Kasumi-1 (cell line): ENCODE measurements at places on chromosomes 7 and 10.
A peak's percentile ranks its signal among the peaks of the same experiment; 100 is the strongest.

- no peak for DNase-seq
These were observed 96.4 kb upstream of the ZMIZ1 start for GRCh38 chr10:78972160-78972946.

DNA sequence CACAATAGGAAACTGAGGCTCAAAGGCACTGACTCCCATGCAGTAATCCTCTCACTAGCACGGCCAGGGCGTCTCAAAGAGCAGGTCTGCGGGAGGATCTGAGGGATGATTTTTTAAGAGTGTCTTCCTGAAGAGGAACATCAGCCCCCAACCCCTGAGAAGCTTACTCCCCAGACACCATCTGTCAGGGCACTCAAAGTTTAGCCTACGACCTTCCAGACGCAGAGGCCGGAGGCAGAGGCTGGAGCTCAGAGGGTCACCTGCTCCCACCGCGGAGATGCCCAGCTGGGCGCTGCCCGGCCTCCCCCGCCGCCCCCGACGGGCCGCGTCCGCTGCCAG is 1.7 kb downstream of the ZNF777 start:
- no peak for DNase-seq

DNA sequence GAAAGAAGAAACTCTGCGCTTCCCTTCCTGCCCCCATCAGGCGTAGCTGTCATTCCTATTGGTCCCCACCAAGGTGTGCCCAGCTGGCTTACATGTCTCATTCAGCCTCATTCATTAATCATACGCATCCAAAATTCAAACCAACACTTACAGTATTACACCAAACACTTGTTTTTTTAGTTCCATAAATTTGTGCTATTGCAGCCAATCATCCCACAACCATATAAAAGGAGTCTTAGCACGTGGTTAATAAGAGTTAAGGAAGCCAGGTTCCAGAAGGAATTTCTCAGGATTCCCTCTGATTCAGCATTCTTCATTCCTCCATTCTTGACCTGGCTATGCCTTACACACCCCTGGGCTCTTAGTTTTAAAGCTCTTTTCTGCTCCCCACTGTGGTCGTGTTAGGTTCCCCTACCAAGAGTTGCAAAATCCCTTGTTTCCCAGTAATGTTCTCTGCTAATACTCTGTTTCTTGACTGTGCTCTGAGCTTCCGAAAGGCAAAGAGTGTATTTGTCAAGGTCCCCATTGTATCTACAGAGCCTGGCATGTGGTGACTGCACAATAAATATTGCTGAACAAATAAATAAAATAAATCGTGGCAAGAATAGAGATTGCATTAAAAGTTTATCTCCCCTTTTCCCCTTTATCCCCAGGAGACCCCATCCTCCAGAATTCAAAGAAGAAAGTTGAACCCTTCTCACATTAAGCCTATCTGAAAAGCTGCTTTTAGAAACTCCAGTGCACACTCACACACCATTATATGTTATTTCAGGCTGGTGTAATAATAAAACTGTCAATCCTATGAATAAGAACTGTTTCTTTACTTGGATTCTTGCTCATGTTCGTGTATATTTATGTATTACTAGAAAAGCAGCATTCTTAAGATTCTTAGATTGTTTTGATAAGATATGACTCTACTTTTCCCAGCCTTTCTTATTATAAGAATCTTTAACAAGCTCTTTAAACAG is 514.4 kb downstream of the INHBA start:
- peak; percentile 6 for DNase-seq

DNA sequence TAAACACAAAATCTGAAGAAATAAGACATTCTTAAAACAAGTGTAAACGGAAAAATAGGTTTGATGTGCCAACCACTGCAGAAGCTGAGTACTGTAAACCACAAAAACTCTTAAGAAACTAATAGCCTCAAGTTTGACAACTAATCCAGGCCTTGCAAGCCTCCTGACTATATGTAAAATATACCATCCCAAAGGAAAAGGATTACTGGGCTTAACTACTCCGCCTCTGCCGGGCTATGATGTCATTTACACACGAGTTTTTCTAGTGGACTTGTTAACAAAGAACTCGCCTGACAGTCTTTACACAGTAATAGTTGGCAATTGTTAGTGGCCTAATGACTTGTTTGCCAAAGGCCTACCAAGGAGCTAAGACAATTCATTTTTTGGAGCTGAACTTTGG is 2.1 kb downstream of the KIF5B start:
- peak; percentile 30 for DNase-seq

DNA sequence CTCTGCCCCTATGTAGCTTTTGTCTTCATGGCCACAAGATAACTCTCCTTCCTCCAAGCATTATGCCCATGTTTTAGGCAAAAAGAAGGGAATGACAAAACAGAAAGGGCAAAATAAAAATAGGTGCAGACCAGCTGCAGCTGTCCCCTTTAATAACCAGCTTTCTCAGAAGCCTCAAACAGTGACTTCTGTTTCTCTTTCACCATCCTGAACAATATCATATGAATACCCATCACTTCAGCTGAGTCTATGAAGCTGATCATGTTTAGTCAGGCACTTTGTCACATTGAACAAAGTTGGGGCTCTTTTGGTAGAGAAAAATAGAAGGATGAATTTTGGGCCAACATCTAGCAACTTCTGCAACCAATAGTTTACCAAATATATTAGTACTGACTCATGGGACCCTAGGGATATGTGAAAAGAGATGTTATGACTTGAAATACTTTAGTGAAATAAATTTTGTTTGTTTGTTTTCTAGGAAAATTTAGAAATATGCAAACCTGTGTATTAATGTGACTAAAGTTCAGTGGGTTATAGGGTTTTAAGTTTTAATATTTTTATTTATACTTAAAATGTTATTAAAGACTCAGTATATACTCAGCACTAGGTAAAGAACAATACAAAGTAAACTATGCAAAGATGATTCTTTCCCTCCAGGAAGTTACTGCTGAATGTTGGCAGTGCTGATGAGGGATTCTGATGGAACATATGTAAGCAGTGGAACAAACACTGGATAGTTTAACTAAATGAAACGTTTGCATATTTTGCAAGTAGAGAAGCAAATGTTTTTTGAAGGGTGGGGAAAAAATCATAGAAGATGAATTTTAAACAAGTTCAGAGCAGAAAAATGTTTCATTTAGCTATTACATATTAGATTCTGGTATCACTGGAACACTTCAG is 133.7 kb downstream of the FOXP2 start:
- no peak for DNase-seq

GRCh38 chr10:117259279-117259678 is 18.4 kb downstream of the SLC18A2 start:
- DNase-seq: peak; percentile 98

DNA sequence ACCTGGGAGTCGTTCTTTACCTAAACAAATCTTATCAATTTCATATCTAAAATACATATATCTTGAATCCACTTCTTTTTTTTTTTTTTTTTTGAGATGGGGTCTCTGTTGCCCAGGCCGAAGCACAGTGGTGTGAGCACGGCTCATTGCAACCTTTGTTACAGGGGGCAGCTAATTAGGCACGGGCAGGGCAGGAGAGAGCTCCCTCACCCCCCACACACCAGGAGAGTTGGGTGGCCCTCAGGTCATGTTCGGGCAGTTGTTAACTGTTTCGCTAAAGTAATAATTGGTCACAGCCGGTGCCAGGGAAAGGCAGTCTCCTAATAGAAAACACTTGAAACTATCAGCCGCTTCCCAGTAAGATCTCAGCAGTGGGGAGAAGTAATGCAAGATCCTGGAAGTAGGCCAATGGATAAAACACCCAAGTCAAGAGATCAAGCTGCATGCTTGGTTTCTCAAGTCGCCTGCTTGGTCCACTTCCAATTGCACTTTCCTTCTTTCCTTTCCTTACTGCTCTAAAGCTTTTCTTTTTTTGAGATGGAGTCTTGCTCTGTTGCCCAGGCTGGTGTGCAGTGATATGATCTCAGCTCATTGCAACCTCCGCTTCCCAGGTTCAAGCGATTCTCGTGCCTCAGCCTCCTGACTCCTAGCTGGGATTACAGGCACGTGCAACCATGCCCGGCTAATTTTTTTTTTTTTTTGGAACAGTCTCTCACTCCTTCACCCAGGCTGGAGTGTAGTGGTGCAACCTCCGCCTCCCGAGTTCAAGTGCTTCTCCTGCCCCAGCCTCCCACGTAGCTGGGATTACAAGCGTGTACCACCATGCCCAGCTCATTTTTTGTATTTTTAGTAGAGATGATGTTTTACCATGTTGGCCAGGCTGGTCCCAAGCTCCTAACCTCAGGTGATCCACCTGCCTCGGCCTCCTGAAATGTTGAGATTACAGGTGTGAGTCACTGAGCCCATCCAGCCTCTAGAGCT is 21.3 kb upstream of the EFCAB10 start:
- no peak for DNase-seq

DNA sequence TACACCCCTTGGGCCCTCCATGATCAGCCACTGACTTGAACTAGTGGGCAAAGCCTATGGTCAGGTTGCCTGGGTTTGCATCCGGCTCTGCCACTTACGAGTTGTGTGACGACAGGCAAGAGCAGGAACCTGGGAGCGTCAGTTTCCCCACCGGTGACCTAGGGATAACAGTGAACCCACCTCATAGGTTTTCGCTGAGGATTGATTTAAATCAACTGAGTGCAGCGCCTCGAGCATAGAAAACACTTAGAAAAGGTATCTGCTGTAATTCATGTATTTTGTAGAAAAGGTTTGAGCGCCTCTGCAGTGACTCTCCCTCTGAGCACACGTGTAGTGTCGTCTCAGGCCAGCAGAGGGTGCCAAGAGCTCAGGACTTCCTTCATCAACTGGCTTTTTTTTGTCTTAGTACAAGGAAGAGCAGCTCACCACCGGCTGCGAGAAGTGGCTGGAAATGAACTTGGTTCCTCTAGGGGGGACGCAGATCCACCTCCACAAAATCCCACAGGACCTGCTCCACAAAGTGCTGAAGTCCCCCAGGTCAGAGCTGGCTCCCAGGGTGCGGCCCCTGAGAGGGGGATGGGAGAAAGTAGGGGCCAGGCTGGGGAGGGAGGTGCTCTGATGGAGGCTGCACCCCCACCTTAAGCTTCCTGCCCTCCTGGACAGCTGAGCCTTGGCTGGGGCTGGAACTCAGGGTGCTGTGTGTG is 27.7 kb downstream of the BTBD16 start:
- DNase-seq: peak; percentile 94

- DNase-seq: no peak
These were observed 91.3 kb downstream of the POU6F2 start for GRCh38 chr7:39069031-39069430.

DNA sequence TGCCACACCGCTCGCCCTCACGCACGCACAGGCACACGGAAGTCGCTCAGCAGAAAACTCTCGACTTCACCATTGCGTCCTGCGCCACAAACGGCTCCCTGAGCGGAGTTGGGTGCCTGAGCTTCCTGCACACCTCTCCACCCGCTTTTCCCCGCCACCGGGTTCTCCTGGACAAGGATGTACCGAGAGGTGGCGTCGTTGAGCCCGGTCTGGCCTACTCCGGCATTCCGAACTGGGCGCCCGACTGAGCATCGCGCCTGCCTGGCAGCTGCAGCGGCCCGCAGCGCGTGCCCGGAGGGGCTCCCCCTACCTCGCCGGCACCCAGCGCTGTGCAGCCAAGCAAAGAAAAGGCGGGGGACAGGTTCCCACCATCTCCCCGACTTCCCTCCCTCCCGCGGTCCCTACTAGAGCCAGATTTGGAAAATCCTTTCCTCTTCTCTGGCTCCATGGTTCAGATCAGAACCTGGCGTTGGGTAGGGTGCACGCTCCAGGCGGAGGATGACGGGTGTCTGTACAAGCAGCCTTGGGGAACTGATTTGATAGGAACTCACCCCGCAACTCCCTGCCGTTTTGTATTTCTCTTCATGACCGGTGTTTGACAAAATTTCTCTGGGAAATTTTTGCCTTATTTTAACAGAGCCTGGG is 1.7 kb downstream of the SORCS3 start:
- no peak for DNase-seq

DNA sequence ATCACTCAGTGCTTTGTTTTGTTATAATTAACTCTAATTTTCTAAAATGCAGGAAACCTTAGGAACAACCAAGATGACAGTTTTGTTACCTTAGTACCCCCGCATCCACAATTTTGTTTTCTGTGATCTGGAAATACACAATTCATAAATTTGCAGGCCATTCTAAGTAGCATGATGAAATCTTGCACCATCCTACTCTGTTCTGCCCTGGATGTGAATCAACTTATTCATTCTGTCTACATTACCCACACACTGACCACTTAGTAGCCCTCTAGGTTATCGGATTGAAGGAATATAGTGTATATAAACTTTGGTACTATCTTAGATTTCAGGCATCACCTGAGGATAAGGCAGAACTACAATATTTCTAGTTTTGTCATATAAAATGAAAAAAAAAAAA is 155.9 kb downstream of the CTTNBP2 start:
- no peak for DNase-seq

DNA sequence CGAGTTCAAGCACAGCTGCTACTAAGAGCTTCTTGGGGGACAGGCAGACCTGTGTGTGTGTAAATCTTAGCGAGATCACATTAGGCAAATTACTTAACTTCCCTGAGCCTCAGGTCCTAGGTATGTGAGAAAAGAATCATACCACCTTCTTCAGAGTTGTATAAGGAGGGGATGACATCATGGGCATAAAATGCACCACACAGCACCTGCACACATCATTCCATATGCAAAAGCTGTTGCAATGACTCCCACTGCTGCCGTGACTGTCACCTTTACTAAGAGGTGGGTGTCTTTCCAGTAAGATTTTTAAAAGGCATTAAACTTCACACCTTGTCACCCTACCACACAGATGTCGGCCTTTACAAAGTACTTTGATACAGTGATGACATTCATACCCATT is 146.0 kb downstream of the FANK1 start:
- no peak for DNase-seq

GRCh38 chr10:44636625-44637024 is 251.7 kb upstream of the CXCL12 start:
- no peak for DNase-seq

DNA sequence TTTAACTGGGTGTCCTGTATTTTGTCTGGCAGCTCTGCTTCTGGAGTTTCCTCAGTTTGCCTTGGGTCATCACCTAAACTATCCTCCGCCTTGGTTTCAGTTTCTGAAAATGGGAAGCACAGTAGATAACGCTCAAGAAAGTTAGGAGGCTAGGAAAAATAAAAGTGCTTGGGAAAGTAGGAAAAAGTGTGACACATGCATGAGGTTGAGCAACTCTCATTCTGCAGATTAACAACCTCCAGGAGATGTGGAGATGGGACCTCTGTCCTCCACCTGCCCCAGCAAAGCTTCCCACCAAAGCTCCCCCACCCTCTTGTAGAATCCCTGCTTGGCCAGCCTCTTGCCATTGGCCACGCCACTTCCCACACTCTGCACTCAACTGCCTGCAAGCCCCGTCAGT is 13.1 kb upstream of the ZCCHC24 start:
- no peak for DNase-seq

DNA sequence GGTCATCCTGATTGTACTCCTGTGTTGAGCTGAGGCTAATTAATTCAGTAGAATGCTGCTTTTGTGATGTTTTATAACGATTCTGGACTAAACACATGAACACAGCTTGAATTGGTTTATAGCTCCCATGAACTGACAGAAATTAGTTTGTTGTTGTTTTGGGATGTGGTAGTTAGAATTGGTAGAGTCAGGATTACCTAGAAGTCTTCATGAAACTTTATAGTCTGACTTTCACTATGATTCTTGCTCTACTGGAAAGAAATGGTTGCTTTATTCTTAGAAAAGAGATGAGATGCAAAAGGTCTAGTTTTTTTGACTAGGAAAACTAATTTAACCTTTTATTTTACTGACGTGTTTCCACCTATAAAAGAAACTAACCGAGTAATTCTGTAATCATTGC is 23.4 kb upstream of the TRUB1 start:
- no peak for DNase-seq

- no peak for DNase-seq
These were observed 383.6 kb upstream of the TPK1 start for GRCh38 chr7:145219461-145219860.
